ENCODE measurements at places on chromosomes 13 and 19. TPM values are rescaled to one million over a fixed set of nuclear protein-coding genes. Genes with fewer than 3 reads are reported as not detected.

GDF15 gene
- total RNA-seq: 21.2 TPM

GPR4 gene
- 10.5 TPM for total RNA-seq

ZNF285 gene
- 1.1 TPM for total RNA-seq

ERCC1 gene
- 41.6 TPM for total RNA-seq

FDX2 gene
- total RNA-seq: 16.8 TPM

ABHD13 gene
- 10.5 TPM for total RNA-seq

MUC16 gene
- 2.2 TPM for total RNA-seq

IZUMO2 gene
- total RNA-seq: not detected

SSC5D gene
- 4.7 TPM for total RNA-seq

SIAH3 gene
- total RNA-seq: 0.06 TPM

LRRC25 gene
- total RNA-seq: 35.4 TPM

TMEM255B gene
- 21.5 TPM for total RNA-seq
